ENCODE measurements at places on chromosomes 7 and 10.

GRCh38 chr10:132786884-132787494, 1.0 kb upstream of the NKX6-2 start:
- DNase-seq: no peak

- no peak for DNase-seq
Measured at GRCh38 chr10:88156341-88156740, 292.9 kb downstream of the PTEN start.

DNA sequence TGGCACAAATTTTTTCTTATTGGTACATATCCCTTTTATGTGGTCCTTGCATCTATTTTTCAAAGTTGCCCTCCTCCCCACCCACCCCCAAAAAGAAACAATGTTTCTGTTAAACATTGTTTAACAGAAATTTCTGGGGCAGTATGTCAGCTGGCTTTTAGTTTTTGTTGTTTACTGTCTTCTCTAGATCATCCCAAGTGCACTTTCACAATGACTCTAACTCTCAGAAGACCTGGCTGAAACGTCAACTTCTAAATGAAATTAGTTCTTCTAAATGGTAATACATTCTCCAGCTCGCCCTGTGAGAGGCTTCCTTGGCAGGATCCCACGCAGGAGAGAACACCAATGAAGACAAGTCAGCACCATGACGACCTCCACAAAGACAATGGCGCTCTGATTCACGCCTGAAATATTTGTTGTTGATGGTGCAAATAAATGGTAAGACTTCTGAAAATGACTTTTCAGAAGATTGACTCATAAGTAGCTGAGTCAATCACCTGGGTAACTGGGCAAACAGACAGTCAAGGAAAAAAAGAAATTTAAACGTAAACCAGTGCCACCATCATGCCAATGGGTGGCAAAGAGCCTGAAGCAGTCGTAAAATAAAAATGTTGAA, 293.7 kb downstream of the FZD1 start:
- DNase-seq: no peak

DNA sequence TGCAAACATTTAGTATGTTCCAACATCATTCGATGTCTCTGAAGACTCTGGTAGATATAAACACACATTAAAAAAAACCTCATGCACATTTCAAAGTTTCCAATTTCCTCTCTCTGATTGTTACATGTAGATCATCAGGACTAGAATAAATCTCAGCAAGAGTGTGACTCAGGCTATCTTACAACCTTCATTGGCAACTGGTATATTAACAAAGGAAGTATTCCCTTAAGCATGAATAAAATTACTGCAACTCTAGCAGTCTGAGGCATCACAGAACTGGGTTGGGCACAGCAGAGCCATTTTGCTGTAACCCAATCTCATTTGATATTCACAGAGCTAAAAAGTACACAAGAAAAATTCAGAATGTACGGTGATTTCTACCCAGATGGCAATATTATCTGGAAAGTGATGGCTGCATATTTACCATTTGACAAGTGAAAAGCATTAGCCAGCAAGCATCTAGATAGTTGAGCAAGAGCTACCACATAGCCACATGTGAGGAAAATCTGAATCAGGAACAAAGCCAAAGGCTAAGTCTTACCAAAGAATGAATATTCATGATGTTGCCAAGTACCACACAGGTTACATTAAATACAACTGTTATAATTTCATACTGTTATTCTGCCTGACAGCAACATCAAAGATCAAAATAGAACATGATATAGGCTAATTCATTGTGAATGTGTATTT, 232.2 kb downstream of the CRPPA start:
- DNase-seq: no peak

- DNase-seq: peak; percentile 6
Measured at GRCh38 chr10:70564901-70565351, 37.6 kb downstream of the PRF1 start.

GRCh38 chr7:12638851-12639456, 48.5 kb upstream of the ARL4A start:
- no peak for DNase-seq

- DNase-seq: no peak
Measured at GRCh38 chr7:105304040-105304895, 84.5 kb downstream of the SRPK2 start.

GRCh38 chr7:140314573-140315480, 83.5 kb downstream of the SLC37A3 start:
- DNase-seq: no peak

- no peak for DNase-seq
Measured at GRCh38 chr7:135966341-135967043, 10.7 kb downstream of the MTPN start.

DNA sequence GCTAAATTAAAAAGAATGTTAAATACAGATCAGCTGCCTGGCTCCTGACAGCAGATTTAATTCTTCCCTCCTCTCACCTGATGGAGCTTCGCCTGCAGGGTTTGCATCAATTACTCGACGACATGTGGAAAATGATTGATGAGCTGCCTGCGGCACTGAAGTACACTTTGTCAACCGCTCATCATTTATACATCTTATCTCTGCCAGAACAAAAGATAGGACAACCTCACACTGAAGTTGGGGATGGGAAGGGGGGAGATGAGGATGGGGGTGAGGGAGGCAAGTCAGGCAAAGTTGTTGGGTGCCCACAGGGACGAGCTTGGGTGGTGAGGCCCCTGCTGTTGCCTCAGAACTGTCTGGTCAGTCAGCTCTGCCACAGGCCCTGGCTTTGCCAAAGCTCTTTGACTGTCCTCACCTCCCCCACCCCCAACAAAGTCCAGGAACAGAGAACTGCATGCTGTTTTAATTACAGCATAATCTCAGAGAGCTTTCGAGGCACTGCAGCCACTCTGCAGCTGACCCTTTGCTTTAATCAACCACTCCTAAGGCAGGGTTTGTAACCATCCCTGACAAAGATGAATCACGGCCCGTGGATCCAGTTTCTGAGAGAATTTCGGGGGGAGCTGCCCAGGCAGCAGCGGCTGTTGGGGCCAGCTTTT, 702.3 kb downstream of the LRMDA start:
- DNase-seq: no peak

GRCh38 chr10:109467551-109467950, 455.8 kb downstream of the XPNPEP1 start:
- no peak for DNase-seq

DNA sequence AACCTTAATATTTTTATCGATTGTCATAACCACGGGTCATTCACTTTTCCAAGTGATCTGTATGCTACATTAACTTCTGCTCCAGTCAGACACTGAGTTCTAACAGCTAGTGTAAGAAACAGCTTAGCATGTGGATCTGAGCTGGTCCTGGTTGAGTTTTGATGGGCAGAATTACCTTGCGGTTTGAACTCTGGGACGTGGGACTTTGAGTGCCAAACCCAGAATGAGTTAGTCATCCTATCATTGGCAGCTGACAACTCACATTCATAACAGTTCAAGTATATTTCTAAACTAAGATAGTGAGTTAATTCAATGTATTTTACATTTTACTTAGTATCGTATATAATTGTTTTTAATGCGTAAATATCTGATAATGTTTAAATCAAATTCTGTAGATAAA, 43.2 kb downstream of the C7orf33 start:
- no peak for DNase-seq

- no peak for DNase-seq
Measured at GRCh38 chr7:8818406-8818805, 385.0 kb downstream of the NXPH1 start.

GRCh38 chr10:76727038-76727437, 910.6 kb downstream of the KCNMA1 start:
- DNase-seq: no peak

DNA sequence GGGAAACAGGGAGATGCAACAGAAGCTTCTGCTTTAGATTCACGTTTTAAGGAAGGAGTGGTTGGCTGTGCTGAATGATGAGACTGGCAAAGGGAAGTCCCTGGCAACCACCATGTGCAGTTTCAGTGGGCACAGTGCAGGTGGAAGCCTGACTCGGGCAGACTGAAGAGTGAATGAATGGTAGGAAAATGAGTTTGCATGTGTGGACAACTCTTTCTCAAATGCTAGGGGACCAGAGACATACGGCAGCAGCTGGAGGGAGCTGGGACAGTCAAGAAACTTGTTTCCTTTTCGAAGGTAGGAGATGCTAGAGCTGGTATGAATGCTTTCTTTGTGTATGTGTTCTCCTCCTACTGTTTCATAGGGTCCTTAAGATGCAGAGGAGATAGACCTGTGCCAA, 29.0 kb downstream of the PODXL start:
- no peak for DNase-seq

- DNase-seq: no peak
Measured at GRCh38 chr10:49141541-49142332, 7.9 kb upstream of the FAM170B start.

DNA sequence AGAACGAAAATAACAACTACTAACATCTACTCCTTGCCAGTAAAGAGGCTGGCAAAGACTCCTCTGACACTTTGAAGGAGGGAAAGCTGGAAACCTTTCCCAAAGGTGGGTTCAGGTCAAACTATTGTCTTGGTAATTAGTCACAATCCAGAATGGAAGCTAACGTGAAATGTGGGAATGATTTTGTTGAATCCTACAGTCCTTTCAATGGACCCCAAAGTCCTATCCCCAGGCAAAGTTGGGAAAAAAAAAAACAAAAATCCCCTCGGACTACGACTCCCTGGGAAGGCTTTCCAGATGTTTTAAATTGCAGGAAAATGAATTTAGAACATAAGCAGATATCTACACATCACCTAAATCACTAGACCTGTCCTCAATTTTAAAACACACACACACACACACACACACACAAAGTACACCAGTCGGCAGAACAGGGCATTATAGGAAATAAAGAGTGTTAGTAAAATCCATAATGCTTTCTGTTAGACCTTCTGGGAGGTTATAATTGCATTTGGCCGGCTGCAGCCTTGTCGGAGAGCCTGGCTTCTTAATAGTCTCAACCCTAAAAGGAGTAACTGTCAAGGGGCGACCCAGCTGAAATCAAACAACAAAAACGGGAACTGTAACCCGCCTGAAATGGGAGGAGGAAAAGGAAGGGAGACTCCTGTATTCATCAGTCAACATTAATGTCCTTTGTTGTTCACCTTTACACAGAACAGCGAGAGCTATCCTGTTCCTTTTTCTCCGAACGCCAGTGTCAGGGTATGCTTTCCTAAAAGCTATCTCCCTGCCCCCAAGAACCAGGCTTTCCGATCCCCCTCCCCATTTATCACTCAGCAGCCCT, 1.5 kb downstream of the DOCK4 start:
- peak; percentile 25 for DNase-seq

GRCh38 chr10:122864194-122864592, 15.2 kb downstream of the FAM24B start:
- no peak for DNase-seq

- DNase-seq: no peak
Measured at GRCh38 chr7:86629-87028, 105.7 kb upstream of the FAM20C start.
